Left lung (tissue), 14 donors: ENCODE measurements at places on chromosomes 4 and X.

DNA sequence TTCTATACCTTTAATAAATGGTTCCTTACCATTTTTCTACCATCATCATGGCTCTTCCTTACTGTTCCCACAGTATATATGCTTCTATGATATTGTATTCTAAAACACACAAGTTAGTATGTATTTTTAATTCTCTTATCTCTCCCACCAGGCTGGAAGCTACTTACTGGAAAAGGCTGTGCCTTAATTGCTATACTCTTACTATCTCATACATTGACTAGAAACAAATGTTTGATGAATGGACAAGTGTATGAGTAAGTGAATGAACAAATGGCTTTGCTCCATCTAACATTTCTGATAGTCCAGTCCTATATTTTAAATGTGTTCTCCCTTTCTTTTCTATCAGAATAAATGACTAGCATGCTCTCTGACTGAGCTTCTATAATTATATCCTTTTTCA lies 320.8 kb upstream of the RASGEF1B start:
- no peaks in the 10 kb centered on the region for H3K27me3 ChIP-seq
- no peaks in the 10 kb centered on the region for H3K4me1 ChIP-seq
- H3K4me3 ChIP-seq = no peak overlapping the region
- DNase-seq = no peak
- H3K36me3 ChIP-seq = no peaks in the 10 kb centered on the region
- no peak overlapping the region for H3K27ac ChIP-seq

GRCh38 chrX:154721155-154721554 lies 29.7 kb downstream of the GAB3 start:
- no peak overlapping the region for H3K27ac ChIP-seq
- H3K4me1 ChIP-seq = peaks cover 61% of the 10 kb centered on the region
- H3K36me3 ChIP-seq = no peaks in the 10 kb centered on the region
- DNase-seq = no peak
- no peaks in the 10 kb centered on the region for H3K27me3 ChIP-seq

- H3K4me1 ChIP-seq = no peaks in the 10 kb centered on the region
- no peaks in the 10 kb centered on the region for H3K36me3 ChIP-seq
- H3K4me3 ChIP-seq = no peak overlapping the region
- H3K27me3 ChIP-seq = no peaks in the 10 kb centered on the region
- no peak for DNase-seq
- H3K27ac ChIP-seq = no peak overlapping the region
Observed at GRCh38 chr4:1376841-1377605, 29.2 kb downstream of the NKX1-1 start.

- H3K36me3 ChIP-seq = no peaks in the 10 kb centered on the region
- H3K27ac ChIP-seq = no peak overlapping the region
- DNase-seq = no peak
- no peaks in the 10 kb centered on the region for H3K27me3 ChIP-seq
- no peak overlapping the region for H3K4me3 ChIP-seq
Observed at GRCh38 chrX:78075787-78076389, 28.2 kb upstream of the PGK1 start.

- H3K27me3 ChIP-seq = no peaks in the 10 kb centered on the region
- no peak overlapping the region for H3K4me3 ChIP-seq
- H3K36me3 ChIP-seq = no peaks in the 10 kb centered on the region
- H3K4me1 ChIP-seq = no peaks in the 10 kb centered on the region
Observed at GRCh38 chr4:156158747-156159146, 205.1 kb upstream of the CTSO start.

GRCh38 chrX:19096586-19096985 lies 25.7 kb downstream of the ADGRG2 start:
- no peak overlapping the region for H3K27ac ChIP-seq
- DNase-seq = no peak
- H3K36me3 ChIP-seq = no peaks in the 10 kb centered on the region
- no peaks in the 10 kb centered on the region for H3K4me1 ChIP-seq
- no peaks in the 10 kb centered on the region for H3K27me3 ChIP-seq
